ENCODE measurements at places on chromosomes 7 and 10.
A peak's percentile ranks its signal among the peaks of the same experiment; 100 is the strongest.

- no peak for DNase-seq
These were observed 11.9 kb upstream of the DMTF1 start for GRCh38 chr7:87140271-87140748.

DNA sequence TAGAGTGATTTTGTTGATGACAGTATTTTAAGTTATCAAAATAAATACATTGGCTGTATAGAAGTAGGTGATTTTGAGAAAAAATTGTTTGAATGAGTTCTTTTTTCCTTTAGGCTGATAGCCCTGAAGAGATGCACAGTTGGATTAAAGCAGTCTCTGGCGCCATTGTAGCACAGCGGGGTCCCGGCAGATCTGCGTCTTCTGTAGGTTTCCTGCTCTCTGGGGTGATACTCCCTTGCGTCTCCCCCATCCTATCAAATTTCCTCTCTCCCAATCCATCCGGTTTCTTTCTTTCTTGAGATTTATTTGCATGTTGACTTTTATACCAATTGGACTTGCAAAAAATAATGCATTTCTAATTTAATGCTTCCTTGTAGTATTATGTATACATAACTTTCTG lies 27.6 kb upstream of the ARMS2 start:
- DNase-seq, result no peak

DNA sequence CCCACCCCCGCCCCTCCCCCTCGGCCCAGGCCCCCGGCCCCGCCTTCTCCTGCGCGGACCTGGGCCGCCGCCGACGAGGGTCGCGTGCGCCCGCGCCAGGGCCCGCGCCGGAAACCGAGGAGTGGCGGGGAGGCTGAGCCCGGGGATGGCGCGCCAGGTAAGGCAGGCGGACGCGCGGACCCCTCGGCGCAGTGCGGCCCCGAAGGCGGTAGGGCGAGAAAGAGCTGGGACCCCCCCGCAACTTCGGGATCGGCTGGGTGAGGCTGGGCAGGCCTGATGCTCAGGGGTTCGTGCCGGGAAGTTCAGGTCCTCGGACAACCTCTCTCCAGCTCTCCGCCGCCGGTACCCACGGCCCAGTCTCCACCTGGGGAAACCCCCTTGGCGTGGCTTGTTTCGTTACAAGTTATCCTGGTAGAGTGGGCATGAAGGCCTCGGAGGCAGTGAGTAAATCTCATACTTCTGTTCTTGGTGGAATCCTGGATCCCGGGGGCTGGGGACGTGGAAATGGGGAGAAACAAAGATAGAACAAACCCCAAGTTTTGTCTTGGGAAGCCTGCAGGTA lies 58.4 kb downstream of the ZNF467 start:
- DNase-seq, result no peak

DNA sequence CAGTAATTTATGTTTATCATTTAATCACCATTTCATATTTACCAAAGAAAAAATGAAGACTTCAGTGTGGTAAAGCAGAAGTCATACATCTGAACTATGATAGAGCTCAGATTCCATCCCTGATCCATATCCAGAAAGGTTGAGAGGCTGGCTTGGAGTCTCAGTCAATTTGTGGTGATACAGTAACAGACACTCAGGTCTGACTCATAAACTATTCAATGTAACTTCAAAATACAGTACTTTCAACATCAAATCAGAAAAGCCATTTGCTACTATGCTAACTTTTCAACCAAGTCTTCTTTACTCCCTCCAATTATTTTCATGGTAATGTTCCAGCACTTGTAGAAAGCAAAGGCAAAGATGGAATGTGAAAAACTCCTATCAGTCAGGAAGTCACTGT lies 190.4 kb downstream of the HDAC9 start:
- DNase-seq, result peak; percentile 79

DNA sequence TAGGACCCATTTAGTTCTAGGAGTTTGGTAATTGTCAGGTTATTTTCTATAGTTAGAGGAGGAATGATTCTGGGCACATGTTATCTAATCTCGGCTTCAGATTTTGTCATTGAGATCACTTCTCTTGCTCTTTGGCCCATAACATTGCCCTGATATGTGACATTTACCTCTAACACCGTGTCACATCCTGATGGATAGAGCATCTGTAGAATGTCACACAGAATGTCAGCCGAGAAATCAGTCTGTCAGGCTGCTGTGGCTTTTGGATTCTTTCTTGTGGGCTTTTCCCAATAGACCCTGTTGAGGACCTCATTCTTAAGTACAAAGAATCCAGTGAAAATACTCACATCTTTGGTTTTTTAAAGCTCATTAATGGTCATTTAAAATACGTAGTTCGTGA lies 142.4 kb downstream of the LRRC4 start:
- DNase-seq, result no peak

- DNase-seq, result no peak
These were observed 9.9 kb upstream of the TAS2R41 start for GRCh38 chr7:143467724-143468123.

DNA sequence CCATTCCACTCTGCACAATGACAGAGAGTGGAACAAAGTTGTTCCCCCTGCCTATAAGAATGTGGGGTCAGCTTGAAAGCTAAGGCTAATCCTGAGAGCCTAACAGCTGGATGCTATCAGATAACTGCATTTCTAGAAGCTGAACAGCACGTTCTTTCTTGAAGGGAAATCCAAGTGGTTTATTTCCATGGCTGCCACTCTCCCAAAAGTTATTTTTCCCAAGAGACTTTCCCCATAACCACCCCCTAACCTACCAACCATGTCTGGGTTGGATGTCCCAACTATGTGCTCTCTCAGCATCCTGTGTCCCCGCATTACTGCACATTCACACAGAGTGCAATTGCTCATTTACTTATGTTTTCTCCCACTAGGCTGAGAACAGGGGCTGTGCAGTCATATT lies 140.7 kb upstream of the ANKRD1 start:
- no peak for DNase-seq

DNA sequence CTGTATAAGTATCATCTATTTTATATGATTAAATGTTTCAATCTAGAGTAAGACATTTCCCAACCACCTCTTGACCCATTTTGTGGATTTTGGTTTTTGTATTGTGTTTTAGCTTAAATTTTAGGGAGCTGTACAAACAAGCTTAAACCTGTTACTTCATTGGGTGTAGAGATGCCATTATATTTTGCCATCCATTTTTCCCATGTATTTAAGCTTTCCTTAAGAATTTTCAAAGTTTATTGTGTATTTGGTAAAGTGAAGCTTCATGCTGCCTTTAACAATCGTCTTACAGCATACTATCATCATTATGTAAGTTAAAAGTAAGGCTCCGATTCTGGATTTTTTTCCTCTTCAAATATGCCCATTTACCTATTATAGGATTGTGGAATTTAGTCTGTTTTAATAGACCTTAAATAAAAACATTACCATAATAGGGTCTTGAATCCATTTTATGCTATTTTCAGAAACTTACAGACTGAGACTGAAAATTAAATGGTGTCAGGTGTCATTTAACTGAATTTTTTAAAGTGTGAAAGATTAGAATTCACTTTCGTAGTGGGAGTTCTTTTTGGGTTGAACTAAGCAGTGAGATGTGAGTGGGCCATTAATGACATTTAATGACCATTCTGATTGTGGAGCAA lies 2.2 kb downstream of the KMT2E start:
- no peak for DNase-seq

DNA sequence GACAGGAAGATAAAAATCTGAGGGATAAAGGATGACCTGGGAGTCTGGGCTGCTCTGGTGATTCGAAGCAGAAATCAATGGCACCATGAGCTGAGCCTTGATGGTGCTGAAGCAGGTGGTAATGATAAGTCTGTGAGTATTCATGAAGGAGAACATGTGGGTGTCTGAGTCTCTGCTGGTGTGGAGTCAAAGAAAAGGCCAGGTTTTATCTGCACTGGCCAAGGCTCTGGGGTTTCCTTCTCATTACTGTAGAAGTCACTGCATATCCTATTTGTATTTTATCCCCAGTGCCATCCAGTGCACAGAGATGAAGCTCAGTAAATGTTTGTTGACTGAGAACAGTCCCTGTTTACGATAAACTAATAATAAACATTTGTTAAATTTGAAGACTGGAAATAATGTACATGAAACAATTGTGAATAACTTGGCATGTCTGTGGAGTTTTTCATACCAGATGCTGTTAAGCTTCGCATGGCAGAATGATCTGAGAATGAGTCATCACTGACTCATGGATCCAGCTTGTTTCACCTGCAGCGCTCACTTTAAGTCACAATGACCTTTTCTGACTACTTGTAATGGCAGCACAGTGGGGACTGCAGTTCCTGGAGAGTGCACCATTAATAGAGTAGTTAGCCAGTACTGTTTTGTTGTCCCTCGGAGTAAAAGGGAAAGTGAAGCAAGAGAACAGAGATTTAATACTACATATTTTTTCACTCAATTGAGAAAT lies 538.5 kb downstream of the HTR7 start:
- DNase-seq, result peak; percentile 88

- DNase-seq, result peak; percentile 1
These were observed 350.1 kb upstream of the POM121L12 start for GRCh38 chr7:52685333-52685732.

DNA sequence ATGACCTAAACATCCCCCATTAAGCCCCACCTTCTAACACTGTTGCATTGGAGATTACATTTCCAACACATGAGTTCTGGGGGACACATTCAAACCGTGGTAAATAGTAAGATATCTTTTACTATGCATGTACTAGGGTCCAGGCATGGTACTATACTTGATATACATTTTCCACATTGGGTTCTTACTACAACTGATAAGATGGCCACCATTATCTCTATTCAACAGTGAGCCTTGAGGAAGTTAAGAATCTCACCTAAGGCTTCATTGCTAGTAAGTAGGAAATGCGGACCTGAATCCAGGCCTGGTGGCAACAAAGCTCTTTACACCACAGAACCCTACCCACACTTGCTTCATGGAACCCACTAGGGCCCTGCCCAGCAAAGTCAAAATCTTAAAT lies 5.7 kb downstream of the PANK1 start:
- DNase-seq, result no peak

DNA sequence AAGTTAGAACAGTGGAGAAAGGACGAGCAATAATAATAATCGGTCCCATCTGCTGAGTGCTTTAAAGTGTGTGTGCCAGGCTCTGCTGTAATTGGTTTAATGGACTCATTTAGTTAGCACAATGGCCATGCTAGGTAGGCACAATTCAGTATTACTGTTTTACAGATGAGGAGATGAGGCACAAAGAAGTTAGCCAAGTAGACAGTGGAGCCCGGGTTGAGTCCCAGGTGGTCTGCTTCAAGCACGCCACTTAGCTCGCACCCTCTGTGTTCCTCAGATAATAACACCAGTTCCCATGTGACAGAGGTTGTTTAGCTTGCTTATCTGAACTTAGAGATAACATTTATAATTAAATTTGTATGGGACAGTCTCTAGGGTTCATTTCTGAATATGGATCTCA lies 101.6 kb upstream of the GJD4 start:
- no peak for DNase-seq

GRCh38 chr10:49379596-49380410 lies 16.1 kb downstream of the DRGX start:
- no peak for DNase-seq

- DNase-seq, result peak; percentile 66
These were observed 415.4 kb downstream of the PLXNA4 start for GRCh38 chr7:132160611-132161532.

DNA sequence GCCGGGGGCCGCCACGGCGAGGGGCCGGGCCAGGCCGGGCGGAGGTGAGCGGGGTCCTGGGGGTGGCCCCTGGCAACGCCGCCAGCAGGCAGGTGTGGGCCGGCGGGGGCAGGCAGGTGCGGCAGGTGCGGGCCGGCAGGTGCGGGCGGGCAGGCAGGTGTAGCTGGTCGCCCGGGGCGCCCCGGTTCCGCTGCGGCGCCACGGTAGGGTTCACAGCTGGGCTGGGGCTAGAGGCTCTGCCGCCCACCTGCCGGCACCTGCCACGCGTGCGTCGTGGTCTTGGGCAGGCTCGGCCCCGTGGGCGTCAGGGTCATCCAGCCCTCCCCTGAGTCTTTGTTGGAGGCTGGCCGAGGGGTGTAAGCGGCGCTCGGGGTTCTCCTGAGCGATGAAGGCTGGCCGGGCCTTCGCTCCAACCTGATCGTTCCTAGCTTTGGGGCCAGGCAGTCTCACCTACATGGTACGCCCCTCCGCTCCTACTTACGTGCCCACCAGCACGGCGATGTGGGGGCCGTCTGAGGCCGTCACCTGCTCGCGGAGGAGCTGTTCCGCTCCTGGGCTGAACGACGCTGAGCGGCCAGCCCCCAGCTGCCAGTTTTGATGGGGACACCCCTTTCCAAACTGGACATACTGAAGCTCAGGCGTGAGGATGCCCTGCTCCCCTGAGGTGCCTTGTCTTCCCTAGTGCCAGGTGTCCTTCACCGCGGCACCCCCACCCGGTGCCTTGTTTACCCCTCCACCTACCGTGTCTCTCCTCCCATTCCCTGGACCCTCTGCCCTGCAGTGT lies 493 bp downstream of the ZMIZ2 start:
- DNase-seq, result no peak

DNA sequence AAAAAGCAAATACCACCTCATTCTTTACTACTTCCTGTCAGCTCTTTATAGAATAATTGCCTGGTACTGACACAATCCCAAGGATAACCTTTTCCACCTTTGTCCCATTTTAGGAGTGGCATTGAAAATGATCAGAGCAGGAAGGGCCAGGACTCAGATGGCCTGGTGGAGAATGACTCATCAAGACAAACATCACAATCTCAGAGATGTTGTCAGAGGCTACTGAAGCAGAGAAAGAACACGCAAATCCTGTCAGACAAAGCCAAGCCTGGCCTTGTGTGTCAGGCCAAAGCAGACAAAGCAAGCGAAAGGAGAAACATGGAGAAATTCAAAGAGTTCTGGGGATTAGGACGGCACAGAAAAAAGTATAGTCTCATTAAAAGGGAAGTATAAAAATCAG lies 40.9 kb downstream of the NSUN6 start:
- DNase-seq, result peak; percentile 47

- DNase-seq, result no peak
These were observed 30.1 kb upstream of the TNKS2 start for GRCh38 chr10:91768123-91768522.

DNA sequence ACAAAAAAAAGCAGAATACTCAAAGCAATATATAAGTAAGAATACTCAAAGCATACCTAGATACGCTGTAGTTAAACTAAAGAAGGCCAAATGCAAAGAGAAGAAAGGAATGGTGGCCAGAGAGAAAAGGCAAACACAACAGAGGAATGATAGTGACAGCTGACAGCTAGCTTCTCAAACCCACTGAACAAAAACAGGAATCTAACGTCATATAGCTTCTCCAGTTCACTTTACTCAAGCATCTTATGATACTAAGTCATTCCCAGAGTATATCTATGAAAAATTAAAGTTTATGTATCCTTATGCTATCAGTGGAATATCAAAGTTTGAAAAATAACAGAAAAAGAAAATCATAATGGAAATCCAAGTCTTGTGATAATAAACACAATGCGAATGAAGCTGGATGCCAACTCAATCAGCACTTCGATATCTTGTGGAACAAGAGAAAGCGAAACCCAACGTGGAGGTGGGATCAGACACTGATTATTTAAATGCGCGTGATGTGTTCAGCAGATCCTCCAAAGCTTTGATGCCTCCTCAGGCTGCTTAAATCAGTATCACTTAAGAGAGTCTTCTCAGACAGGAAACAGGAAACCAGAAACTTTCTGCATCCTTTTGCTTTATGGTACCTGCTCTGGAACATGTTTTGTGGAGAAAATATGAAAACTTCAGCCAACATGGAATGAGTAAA lies 102.8 kb downstream of the PIP4K2A start:
- DNase-seq, result no peak

- DNase-seq, result no peak
These were observed 15.3 kb downstream of the SLF2 start for GRCh38 chr10:100928039-100928438.

GRCh38 chr7:44372560-44373417 lies 47.4 kb upstream of the CAMK2B start:
- DNase-seq, result peak; percentile 13

- no peak for DNase-seq
These were observed 80.3 kb downstream of the KLF6 start for GRCh38 chr10:3704565-3705325.

GRCh38 chr10:127354992-127355391 lies 158.6 kb upstream of the INSYN2A start:
- DNase-seq, result no peak
